ENCODE measurements at places on chromosomes 16 and 17. TPM values are rescaled to one million over a fixed set of nuclear protein-coding genes. Genes with fewer than 3 reads are reported as not detected.

Gene CDH11
- total RNA-seq, result 67.8 TPM

Gene ARL4D
- total RNA-seq, result 70.4 TPM

Gene CDH13
- 154 TPM for total RNA-seq

Gene C1QTNF8
- total RNA-seq, result not detected

Gene TBC1D3G
- not detected for total RNA-seq

Gene CACNG1
- 142 TPM for total RNA-seq

Gene MYH8
- total RNA-seq, result 853 TPM

Gene ITGB4
- total RNA-seq, result not detected

Gene GPR139
- not detected for total RNA-seq

Gene AATK
- 0.94 TPM for total RNA-seq
